Hypothalamus (tissue), 51 donors: ENCODE measurements at places on chromosomes 7 and 10.

GRCh38 chr10:66862687-66863258 lies 63.1 kb upstream of the LRRTM3 start:
- DNase-seq: no peak

- DNase-seq: no peak
Observed at GRCh38 chr7:119703895-119704294, 569.1 kb upstream of the KCND2 start.

GRCh38 chr7:30420662-30421061 lies 57.9 kb downstream of the NOD1 start:
- DNase-seq: no peak

DNA sequence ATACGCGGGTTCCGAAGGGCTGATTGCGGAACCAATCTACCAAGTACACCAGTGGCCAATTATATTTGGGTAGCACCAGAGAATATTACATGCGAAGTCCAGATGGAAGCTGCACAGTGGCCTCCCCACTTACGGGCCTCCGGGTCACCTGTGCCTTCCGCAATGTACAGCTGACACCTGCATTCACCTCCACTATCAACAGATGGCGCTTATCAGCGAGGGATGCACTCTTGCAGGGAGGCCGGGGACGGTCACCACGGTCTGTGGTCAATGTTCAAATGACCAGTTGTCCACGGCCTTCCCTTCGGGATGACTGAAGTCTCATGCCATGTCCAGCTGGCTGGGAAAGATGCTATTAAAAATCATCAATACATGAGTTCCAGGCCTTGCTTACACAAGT lies 47.6 kb downstream of the SLIT1 start:
- no peak for DNase-seq

GRCh38 chr10:35040760-35041501 lies 49.2 kb downstream of the CUL2 start:
- DNase-seq: no peak

- DNase-seq: no peak
Observed at GRCh38 chr7:69786730-69787395, 188.6 kb downstream of the AUTS2 start.
